CD4-positive, alpha-beta T cell treated with Interleukin-6 at 100 ng/mL for 8 hours (primary cell): ENCODE measurements at places on chromosomes 3 and 15.

- DNase-seq: no peak
Observed at GRCh38 chr3:144053121-144053520, 81.5 kb downstream of the DIPK2A start.

DNA sequence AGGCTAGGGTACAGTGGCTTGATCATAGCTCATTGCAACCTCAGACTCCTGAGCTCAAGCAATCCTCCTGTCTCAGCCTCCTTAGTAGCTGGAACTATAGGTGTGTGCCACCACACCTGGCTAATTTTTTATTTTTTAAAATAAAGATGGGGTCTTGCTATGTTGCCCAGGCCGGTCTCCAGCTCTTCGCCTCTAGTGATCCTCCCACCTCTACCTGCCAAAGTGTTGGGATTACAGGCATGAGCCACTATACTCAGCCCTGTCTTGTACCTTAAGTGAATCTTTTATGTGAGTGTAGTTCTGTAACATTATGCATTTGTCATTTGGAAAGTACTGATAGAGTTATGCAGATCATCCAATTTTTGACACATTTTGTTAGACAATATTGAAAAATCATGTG, 66.9 kb upstream of the C15orf39 start:
- DNase-seq: no peak

GRCh38 chr15:100931143-100931890, 12.2 kb downstream of the LRRK1 start:
- no peak for DNase-seq

GRCh38 chr15:25797035-25797434, 66.1 kb downstream of the ATP10A start:
- no peak for DNase-seq

DNA sequence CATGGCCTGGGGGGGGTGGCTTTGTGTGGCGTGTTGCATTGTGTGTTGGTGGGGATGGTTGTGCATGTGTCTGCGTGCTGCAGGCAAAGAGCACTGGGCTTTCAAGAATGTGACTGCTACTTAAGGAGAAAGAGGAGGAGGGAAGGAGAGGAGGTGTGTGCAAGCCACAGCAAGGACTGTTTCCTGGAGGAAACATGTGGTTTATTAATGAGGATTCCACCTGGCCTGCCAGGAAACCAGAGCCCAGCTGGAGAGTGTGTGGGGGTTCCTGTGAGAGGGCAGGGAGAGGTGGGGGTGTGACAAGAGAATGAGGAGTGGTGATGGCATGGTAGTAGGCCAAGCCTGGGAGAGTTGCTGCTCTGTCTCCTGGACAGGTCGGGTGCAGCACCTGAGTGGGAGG, 258.1 kb upstream of the ROPN1 start:
- DNase-seq: no peak

DNA sequence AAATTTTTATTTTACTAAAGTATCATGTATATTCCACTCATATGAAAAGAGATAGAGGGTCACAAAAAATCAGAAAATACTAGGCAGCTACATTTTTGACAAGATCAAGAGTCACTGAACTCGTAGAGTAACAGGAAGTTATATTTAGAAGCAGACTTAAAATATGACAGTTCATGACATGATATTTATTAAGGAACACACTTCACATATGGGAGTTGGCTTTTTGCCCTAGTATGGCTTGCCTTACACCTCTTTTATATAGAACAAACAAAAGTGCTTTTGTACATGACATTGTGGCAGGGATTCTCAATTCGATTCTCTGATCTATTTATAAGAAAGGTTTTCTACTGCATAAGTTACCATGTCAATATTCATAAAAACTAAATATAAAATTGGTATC, 80.1 kb upstream of the GBE1 start:
- no peak for DNase-seq

DNA sequence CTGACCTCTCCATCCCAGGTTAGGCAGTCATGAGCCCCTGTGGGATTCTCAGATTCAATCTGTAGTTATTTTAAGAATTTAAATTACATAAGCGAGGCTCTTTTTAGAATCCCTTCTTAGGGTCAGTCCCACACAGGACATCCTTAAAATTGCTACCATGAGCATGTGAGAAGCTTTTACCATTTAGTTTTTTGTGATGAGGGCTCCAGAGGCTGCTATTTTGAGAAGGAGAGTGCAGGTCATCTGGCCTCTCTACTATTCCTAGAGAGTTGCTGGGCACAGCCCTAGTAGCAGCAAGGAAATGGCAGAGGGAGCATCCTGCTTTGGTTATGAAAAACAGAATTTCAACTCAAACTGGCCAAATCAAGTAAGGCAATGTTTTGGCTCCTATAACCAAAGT, 13.6 kb upstream of the CADPS start:
- DNase-seq: no peak

GRCh38 chr3:59803268-59803667, 753.4 kb upstream of the CFAP20DC start:
- no peak for DNase-seq

DNA sequence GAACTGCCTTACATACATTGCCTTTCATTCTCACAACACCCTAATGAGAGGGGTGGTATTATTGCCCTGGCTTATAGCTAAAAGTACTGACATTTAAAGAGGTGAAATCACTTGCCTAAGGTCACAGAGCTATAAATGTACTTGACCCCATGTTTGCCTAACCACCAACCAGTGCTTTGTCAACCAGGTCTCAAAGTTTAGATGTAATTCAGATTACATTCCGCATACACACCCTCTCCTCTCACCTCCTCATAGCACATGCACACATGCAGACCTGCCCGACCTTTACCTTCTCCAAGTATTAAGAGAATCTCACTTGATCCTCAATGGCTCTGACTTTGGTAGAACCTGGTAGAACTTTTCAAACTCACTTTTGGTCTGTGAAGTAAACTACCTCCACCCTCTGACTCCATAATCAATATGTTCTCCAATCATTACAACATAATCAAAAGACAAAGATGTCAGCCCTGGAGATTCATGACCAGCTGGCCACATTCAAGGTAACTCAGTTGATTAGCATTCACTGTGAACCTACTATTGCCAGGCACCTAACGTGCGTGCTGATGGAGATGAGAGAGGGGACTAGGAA, 63.2 kb upstream of the HES1 start:
- DNase-seq: no peak

DNA sequence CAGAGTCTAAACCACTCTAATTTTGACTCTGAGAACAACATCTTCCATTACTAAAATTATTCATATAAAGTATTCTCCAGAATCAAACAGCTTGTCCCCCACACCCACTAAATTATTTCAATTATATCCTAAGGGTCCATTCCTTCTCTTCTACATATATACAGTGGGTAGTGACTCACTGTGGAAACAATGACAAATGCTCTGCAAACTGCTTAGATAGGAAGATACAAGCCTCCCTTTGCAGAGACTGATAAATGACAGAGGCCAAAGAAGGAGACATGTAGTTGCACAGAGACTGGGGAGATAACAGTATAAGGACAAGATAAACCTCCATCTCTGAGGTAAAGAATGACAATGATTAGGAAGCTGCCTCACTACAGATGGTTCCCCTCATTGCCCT, 1087.4 kb downstream of the AGBL1 start:
- no peak for DNase-seq
